ENCODE measurements at places on chromosomes 7 and 10.

DNA sequence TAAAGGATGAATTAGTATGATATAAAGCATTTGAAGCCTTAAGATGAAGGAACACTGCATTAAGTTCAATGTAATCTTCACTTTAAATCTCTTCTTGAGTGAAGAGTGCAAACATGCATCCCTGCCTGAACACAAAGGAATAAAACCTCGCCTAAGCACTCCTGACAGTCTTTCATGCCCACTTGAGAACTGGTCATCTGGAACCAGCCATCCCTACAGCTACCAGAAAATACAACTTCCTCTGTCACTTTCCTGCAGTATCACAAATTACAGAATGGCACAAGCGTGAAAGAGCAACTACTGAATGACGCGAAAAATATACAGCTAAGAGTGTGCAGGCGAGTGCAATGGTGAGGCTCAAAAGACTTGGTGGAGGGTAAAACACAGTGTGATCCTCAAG lies 1079.9 kb downstream of the CNTNAP2 start:
- DNase-seq, result no peak

DNA sequence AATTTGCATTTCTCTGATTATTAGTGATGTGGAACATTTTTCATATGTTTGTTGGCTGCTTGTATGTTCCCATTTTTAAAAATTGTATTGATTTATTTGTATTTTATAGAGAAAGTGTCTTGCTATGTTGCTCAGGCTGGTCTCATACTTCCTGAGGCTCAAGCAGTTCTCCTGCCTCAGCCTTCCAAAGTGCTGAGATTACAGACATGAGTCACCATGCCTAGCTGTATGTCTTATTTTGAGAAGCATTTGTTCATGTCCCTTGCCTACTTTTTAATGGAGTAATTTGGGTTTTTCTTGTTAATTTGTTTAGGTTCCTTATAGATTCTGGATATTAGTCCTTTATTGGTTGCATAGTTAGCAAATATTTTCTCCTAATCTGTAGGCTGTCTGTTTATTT lies 214.2 kb upstream of the KAT6B start:
- no peak for DNase-seq

GRCh38 chr10:21512573-21513404 lies 12.7 kb downstream of the SKIDA1 start:
- no peak for DNase-seq

- no peak for DNase-seq
Measured at GRCh38 chr7:45975847-45976484, 54.9 kb upstream of the IGFBP3 start.

- DNase-seq, result no peak
Measured at GRCh38 chr7:131090188-131090587, 237.5 kb upstream of the MKLN1 start.

Measured in stimulated activated CD4-positive, alpha-beta T cell treated with anti-CD3 and anti-CD28 coated beads, Interleukin-12 subunit alpha, Interleukin-12 subunit beta, amount 100 ng/mL, for 4 hours (primary cell).